ENCODE measurements at places on chromosomes 13 and 19.

- H3K36me3 ChIP-seq, result no peaks in the 10 kb centered on the region
- no peak overlapping the region for H3K27ac ChIP-seq
- H3K27me3 ChIP-seq, result no peaks in the 10 kb centered on the region
- DNase-seq, result no peak
- H3K4me1 ChIP-seq, result peaks cover 4% of the 10 kb centered on the region
Observed at GRCh38 chr19:16034958-16035560, 41.2 kb upstream of the TPM4 start.

DNA sequence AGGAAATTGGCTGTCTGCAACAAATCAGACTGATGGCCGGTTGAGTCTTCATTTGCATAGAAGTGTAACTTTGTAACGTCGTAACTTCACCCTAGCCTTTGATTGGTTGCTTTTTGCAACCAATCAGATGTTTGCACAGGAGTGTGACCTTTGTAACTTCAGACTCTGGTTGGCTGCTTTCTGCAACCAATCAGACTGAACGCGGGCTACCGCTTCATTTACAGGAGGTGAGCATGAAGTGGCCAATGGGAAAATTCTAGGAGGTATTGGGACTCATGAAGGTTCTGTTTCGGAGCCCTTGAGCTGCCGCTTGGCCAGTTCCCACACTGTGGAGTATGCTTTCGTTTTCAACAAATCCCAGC is 441 bp upstream of the ZNF559 start:
- H3K36me3 ChIP-seq, result peaks cover 14% of the 10 kb centered on the region
- peak; percentile 60 for DNase-seq
- H3K27me3 ChIP-seq, result no peaks in the 10 kb centered on the region
- H3K4me3 ChIP-seq, result peak overlapping the region; percentile 73

DNA sequence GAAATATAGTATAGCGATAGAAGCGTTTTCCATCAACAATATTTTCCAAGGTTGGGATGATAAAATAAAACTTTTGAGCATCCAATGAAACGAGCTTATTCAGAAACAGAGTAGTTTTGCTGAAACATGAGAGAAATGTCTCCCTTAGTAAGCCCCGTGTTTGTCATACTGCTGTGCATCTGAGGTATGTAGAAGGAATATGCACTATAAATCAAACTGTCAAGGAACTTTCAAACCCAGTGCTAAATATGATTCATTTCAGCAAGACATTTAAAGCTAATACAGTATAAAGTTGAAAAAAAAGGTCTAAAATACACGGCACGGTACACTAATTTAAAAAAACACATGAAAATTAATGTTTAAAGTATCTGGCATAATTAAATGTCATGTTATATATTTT is 546.2 kb downstream of the SLITRK5 start:
- DNase-seq, result no peak
- no peaks in the 10 kb centered on the region for H3K4me1 ChIP-seq
- H3K4me3 ChIP-seq, result no peak overlapping the region
- H3K36me3 ChIP-seq, result no peaks in the 10 kb centered on the region
- H3K27ac ChIP-seq, result no peak overlapping the region

DNA sequence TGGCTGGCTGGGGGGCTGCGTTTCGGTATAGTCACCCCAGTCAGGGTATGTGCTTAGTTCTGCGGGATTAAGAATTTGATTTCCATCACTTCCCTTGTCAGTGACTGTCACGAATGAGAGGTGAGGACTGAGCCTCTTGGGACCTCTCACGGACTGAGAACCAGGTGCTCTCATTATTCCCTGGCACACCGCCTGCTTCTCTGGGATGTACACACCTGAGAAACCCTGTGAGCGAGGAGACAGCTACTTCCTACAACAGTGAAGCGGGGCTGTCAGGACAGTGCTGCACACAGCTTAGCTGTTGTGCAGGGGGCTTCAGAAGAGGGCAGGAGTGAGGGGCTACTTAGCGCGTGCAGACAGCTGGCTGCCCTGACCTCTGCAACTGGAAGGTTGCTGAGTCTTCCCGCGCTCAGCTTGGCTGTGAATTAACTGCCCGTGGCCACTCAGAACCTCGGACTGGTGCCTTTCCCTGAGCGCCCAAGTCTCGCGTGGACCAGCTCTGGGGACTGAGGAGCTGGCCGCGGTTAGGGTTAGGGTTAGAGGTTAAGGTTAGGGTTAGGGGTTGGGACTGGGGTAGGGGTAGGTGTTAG is 65.3 kb upstream of the MCF2L start:
- DNase-seq, result no peak
- no peak overlapping the region for H3K27ac ChIP-seq
- H3K4me3 ChIP-seq, result no peak overlapping the region
- no peaks in the 10 kb centered on the region for H3K36me3 ChIP-seq
- no peaks in the 10 kb centered on the region for H3K27me3 ChIP-seq

DNA sequence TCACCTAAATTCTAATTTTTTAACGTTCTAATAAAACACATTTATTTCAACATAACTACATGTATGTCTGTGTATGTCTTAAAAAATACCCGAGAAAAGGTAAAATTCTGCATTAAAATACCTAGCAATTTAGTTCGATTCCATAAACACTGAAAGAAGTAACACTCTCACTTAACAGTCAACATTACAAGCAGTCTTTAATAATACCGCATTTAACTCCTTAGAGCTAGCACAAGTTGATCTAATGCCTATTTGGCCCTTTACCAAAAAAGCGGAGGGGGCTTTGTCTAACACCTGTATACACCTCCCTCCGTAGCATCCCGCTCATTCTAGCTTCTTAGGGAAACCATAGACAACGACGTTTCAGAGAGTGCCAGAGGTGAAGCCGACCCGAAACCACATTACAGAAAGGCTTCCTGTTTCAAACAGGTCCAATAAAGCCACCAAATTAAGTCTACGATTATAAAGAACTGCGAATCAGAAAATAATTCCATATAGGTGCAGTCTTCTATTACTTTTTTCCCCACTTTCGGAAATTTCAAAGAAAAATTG is 1.2 kb downstream of the SPART start:
- H3K4me1 ChIP-seq, result peaks cover 41% of the 10 kb centered on the region
- DNase-seq, result no peak
- peak overlapping the region; percentile 90 for H3K4me3 ChIP-seq
- H3K27ac ChIP-seq, result peak overlapping the region; percentile 95
- no peaks in the 10 kb centered on the region for H3K27me3 ChIP-seq

DNA sequence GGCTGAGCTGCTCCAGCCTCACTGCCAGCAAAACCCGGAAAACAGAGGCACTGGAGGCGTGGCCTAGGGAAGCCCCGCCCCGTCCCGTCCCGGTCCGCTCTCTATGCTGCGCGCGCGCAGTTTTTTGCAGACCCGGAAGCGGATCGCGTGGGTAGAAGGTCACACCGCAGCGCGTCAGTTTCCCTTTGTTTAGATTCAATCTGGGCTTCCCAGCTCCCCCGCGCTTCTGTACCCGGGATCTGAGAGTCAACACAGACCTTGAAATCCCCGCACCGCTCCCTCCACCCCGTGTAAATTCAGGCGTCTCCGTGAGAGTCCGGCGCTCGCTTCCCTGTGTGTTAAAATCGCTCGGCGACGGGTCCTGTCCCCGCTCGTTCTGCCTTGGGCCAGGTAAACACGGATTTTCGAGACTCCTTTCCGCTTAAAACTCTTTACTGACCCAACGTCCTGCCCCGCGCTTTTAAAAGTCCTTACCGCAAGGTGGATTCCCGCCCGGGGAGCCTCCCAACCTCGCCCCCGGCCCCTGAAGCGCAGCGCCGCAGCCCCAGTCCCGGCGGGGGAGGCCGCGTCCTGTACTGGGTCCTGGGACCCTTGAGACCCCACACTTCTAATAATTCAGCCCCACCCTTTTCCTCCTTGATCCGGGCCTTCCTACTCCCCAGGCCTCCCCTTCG is at the start of gene ZNF610:
Gene ZNF610 (plus strand): TSS at position 127 of the 674 bp plus-strand sequence. CDS start 12,930 bp downstream, outside the sequence.
- no peaks in the 10 kb centered on the region for H3K36me3 ChIP-seq
- H3K27me3 ChIP-seq, result no peaks in the 10 kb centered on the region
- H3K27ac ChIP-seq, result peak within 1 kb of the TSS; percentile 37
- peak; percentile 72 for DNase-seq

- no peaks in the 10 kb centered on the region for H3K4me1 ChIP-seq
- H3K36me3 ChIP-seq, result no peaks in the 10 kb centered on the region
- H3K27ac ChIP-seq, result no peak overlapping the region
- H3K4me3 ChIP-seq, result no peak overlapping the region
Observed at GRCh38 chr13:111883571-111884343, 183.2 kb upstream of the SOX1 start.

DNA sequence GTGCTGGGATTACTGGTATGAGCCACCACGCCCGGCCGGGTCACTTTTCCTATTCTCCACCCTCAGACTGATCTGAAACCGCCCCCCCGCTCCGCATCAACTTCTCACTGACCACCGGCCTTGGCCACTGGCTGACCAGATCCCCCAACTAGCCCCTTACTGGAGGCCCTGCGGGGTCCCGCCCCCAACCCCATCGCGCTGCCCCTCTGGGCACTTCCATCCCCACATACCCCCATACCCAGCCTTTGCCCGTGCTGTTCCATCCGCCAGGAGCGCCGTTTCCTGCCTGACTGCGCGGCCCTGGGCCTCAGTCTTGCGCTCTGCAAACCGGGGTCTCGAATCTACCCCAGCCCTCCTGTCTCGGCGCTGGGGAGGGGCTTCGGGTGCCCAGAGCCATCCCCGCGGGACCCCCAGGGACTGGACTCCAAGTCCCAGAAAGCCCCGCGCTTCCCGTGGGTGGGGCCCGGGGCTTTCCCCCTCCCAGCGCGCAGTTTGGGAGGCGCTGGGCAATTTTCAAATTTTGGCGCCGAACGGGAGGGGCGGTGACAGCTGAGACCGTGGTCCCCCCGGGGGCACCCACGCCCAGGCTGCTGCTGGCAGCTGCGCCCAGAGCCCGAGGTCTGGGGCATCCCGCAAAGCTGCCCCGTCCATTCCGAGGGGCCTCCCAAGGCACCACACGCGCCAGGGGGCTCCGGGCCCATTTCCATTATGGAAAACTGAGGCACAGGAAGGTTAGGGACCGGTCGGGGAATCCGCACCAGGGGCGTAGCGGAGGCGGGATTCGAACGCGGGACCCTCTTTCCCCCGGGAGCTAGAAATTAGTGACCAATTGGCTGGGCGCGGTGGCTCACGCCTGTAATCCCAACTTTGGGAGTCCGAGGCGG is 5.2 kb upstream of the LMNB2 start:
- no peak for DNase-seq
- H3K36me3 ChIP-seq, result no peaks in the 10 kb centered on the region
- H3K27me3 ChIP-seq, result no peaks in the 10 kb centered on the region
- H3K27ac ChIP-seq, result peak overlapping the region; percentile 33
- peaks cover 23% of the 10 kb centered on the region for H3K4me1 ChIP-seq

DNA sequence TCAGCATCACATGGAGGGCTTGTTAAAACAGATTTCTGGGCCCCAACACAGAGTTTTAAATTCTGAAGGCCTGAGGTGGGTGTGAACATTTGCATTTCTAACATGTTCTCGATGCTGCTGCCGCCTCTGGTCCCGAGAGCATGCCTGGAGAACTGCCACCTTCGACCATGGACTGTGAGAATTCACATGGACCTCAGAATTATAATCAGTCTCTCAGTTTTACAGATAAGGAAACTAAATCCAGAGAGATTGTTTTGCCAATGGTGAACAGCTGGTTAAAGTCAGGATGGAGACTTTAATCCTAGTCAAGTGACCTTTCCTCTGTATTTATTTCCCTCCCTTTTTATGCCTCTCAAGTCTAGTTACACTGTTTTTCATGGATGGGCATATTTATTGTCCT is 14.7 kb downstream of the ALOX5AP start:
- H3K27me3 ChIP-seq, result no peaks in the 10 kb centered on the region
- no peak overlapping the region for H3K27ac ChIP-seq
- DNase-seq, result no peak

- H3K27ac ChIP-seq, result peak overlapping the region; percentile 81
- no peaks in the 10 kb centered on the region for H3K27me3 ChIP-seq
- peak overlapping the region; percentile 4 for H3K4me3 ChIP-seq
Observed at GRCh38 chr19:43777163-43777695, 3.5 kb downstream of the KCNN4 start.

DNA sequence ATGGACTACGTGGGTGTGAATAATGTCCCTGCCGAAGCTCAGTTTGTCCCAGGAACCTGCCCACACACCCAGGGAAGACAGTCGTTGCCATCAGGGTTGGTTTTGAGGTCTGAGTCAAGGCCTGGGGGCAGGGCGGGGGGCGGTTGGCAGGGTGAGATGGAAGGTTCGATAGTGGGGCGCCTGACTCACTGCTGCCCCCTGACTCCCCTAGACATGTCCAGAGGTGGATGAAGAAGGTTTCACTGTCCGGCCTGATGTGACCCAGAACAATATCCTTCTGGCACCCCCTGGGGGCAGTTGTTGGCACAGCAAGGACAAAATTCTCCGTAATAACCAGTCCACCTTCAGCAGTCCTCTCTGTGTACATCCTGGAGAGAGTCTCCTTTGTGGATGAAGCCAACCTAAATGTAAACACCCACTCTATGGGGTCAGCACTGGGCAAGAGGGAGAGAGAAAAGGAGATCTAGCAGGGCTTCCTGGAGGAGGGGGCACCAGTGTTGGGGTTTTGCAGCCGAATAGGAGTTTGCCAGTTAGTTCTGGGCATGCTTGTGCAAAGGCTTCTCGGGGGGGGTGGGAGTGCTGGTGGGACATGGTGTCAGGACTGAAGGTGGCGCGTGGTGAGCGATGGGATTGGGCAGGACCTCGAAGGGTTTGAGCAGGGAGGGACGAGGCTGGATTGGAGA is 19.6 kb upstream of the B3GNT3 start:
- H3K36me3 ChIP-seq, result peaks cover 63% of the 10 kb centered on the region
- no peak overlapping the region for H3K27ac ChIP-seq
- DNase-seq, result no peak
- peaks cover 23% of the 10 kb centered on the region for H3K4me1 ChIP-seq
- H3K27me3 ChIP-seq, result no peaks in the 10 kb centered on the region

DNA sequence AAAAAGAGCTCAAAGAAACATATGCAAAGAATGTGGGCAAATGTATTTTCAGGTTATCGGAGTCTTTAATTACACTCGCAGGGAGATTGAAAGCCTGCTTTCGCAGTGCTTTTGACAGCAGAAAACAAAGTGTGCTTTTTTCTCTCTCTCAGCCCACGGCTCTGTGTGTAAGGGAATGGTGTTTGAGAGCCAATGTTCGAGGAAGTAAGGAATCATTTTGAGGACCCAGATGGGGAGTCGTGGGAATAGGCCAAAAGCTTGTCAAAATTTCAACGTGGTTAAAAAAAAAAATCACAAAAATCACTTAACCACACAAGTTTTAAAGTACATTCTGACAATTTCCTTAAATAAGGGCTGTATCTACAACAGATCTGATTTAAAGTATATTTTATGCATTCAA is 197.1 kb upstream of the IRS2 start:
- H3K27me3 ChIP-seq, result no peaks in the 10 kb centered on the region
- H3K36me3 ChIP-seq, result no peaks in the 10 kb centered on the region
- H3K27ac ChIP-seq, result no peak overlapping the region
- no peak for DNase-seq

- H3K27me3 ChIP-seq, result no peaks in the 10 kb centered on the region
- no peaks in the 10 kb centered on the region for H3K4me1 ChIP-seq
- no peak overlapping the region for H3K4me3 ChIP-seq
- DNase-seq, result no peak
- no peaks in the 10 kb centered on the region for H3K36me3 ChIP-seq
Observed at GRCh38 chr13:31394506-31394905, 194.7 kb downstream of the B3GLCT start.

DNA sequence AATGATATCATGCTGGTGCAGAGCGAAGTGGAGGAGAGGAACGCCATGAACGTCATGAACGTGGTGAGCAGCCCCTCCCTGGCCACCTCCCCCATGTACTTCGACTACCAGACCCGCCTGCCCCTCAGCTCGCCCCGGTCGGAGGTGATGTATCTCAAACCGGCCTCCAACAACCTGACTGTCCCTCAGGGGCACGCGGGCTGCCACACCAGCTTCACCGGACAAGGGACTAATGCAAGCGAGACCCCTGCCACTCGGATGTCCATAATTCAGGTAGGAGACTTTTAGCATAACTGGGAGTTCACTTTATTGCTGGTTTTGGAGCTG is 3.3 kb downstream of the PCDH17 start:
- H3K27ac ChIP-seq, result no peak overlapping the region
- H3K4me3 ChIP-seq, result no peak overlapping the region
- H3K36me3 ChIP-seq, result no peaks in the 10 kb centered on the region
- peaks cover 6% of the 10 kb centered on the region for H3K4me1 ChIP-seq
- peaks cover 70% of the 10 kb centered on the region for H3K27me3 ChIP-seq
